Midbrain (tissue), 1 donor: ENCODE measurements at places on chromosomes 5 and 9.

DNA sequence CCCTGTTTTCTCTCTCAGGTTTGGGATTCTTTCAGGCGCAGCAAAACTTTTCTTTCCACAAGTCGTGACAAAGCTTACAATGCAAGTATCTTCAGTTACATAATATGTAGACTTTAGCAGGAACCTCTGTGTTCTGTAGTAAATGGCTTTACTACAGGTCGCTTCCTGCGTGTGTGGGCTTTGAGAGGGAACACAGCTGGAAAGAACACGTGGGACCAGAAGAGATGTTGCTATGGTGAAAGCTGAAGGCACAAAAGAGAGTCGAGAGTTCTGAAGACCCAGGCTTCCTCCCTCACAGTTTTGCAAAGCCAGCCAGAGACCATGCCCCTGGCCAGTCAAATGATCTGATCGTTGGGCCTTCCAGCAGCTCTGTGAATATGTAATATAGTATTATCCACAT lies 4.0 kb downstream of the ANKRD55 start:
- DNase-seq: no peak

- DNase-seq: no peak
Measured at GRCh38 chr9:20041697-20042081, 252.9 kb upstream of the SLC24A2 start.

DNA sequence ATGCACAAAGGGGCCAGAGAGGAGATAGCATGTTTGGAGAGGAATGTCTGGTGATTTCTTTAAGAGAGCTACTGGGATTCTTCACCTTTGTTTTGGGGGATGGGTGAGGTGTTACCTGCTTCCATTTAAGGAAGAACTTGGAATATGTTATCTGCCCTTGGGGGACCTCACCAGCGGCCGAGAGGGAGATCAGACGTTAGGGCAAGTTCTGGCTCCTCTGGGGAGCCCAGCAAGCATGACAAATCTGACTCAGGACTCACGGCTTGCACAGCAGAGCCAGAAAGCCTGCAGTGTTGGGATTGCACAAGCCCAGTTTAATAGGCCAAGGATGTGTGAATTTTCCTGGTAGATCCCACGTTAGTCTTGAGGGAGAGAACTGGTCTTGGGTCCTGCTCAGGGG lies 40.3 kb downstream of the SLC28A3 start:
- DNase-seq: no peak

DNA sequence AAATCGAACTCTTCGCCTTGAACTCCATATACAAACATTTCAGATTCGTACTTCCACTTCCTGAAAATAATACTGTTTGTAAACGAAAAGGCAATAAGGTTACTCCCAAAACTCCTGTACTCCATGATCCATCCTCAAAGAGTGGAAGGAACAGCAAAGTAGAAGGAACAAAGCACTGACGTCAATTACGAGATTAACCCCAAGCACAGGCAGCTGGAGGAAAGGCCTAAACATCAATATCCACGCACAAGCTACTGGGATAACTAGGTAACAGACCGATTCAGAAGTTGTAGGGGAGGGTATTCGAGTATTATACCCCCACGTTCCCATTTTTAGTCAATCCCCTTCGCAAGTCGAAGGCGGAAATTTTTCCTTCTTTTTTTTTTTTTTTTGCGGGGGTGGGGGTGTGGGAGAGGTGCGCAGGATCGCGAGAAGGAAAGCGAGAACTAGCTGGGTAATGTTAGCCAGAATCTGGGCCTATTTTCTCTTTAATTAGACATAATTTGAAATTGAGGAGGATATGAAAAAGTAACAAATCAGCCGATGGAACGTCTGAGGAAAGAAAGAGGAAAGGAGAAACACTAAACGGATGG lies 909 bp downstream of the AFF4 start:
- DNase-seq: peak; percentile 47

DNA sequence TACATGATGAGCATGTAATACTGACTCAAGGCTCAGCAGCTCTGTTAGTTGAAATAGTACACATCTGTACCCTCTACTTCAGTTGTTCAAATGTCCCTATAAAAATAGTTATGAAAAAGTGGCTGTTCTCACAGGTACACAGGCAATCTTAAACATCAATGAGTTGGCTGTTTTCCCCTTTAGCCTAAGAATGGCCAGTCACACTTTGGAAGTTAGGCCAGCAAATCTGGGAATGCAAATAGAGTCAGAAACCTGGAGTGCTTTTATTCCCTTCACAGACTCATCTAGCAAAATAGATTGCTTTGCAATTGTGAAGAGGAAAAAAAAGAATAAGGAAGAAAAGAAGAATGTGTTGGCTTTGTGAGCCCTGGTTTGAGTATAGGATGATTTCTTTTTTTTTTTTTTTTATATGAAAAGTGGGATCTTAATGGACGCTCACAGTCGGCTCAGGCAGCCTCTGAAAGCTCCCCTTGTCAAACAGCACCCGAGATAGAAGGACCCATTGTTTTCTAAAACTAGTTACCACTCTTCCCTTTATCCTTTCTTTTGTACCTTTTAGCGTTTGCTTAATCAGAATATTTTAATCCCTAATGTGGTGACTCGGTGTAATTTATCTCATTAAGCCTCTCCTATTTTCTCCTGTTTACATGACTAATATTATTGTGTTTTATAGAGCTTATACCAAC lies 27.9 kb upstream of the TLE1 start:
- DNase-seq: peak; percentile 35

DNA sequence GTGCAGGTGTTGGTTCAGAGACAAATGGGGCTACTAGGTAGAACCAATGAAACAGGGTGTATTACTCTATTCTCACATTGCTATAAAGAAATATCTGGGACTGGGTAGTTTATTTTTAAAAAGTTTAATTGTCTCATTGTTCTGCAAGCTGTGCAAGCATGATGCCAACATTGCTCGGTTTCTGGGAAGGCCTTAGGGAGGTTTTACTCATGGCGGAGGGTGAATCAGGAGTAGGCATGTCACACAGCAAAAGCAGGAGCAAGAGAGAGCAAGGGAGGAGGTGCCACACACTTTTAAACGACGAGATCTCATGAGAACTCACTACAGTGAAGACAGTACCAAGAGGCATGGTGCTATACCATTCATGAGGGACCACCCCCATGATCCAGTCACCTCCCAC lies 134.6 kb downstream of the PIK3R1 start:
- no peak for DNase-seq

DNA sequence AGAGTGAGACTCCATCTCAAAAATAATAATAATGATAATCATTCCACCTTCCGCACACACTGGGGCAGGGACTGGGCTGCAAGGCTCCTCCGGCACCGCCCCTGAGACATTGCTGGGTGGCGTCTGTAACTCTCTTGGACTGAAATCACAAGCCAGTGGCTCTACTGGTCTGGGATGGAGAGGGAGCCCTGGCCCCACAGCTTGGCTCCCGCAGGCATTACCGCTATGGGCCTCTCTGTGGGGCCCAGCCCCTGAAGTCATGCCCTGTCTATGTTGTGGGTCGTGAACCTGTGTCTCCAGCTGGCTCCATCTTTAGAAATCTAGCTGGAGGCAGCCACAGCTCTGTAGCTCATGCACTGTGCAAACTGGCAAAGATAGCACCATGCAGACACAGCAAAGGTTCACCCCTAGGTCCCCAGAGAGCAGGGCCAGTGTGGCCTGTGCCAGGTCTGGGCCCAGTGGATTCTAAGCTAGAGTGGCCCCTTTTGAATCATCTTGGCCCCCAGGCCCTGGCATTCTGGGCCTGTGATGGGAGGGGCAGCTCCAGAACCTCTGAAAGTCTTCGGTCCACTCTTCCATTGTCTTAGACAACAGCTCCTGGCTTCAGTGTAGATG lies 36.1 kb upstream of the COL5A1 start:
- DNase-seq: no peak

GRCh38 chr5:122404018-122404417 lies 92.0 kb downstream of the SNCAIP start:
- no peak for DNase-seq
